ENCODE measurements at places on chromosomes 11 and 22. TPM values are rescaled to one million over a fixed set of nuclear protein-coding genes. Genes with fewer than 3 reads are reported as not detected.

Gene ZNRF3
- total RNA-seq: 8.9 TPM

Gene GSTT2B
- 1.3 TPM for total RNA-seq

Gene DGCR2
- total RNA-seq: 61.5 TPM

Gene ASCL2
- total RNA-seq: 5.6 TPM

DNA sequence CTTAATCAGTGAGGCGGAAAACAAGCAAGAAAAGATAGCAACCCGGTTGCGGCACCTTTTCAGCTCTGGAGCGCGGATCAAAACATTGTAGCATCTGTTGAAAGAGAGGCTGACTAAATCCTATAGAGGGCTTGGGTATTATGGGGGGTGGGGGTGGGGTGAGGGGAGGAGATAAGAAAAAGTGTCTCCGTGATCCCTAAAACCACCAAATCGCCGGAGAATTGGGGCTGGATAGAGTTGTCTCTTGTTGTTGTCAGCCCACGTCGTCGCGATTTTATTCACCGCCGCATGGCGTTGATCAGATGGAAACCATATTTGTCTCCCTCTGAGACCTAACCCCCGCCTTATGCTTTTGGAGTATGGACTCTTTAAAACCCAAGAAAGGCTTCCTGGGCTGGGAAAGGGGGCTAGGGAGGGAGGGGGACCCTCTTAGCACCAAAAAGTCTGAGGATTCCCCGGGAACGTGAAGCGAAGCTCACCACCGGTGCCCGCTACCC lies 13.0 kb downstream of the PAX6 start:
- no peak overlapping the region for H3K27ac ChIP-seq
- no peak overlapping the region for H3K4me3 ChIP-seq
- no peaks in the 10 kb centered on the region for H3K36me3 ChIP-seq
- H3K4me1 ChIP-seq: peaks cover 12% of the 10 kb centered on the region
- H3K27me3 ChIP-seq: peaks cover 98% of the 10 kb centered on the region
- DNase-seq: no peak

DNA sequence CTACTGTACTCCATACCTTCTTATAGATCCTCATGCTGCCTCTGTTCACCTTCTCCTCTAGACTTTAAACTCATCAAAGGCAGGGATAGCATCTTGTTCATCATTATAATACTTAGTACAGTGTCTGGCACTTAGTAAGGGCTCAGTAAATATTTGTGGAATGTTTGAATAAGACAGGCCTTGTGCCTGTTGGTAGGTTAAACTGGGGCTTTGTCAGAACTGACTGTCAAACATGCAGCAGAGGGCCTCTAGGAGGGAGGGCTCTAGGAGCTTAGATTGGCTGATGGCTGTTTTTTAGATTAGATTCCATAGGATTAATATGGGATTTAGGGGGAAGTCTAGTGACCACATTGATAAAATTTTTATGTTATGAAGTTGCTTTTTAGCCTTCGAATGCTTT lies 70.8 kb downstream of the RNF169 start:
- no peak for DNase-seq
- peak overlapping the region; percentile 11 for H3K27ac ChIP-seq
- no peaks in the 10 kb centered on the region for H3K4me1 ChIP-seq
- no peak overlapping the region for H3K4me3 ChIP-seq

GRCh38 chr11:26575946-26576345 lies 3.9 kb upstream of the MUC15 start:
- H3K36me3 ChIP-seq: no peaks in the 10 kb centered on the region
- H3K4me3 ChIP-seq: no peak overlapping the region
- peaks cover 6% of the 10 kb centered on the region for H3K4me1 ChIP-seq
- H3K27ac ChIP-seq: no peak overlapping the region
- no peaks in the 10 kb centered on the region for H3K27me3 ChIP-seq

GRCh38 chr22:44133901-44134571 lies 46.7 kb upstream of the PARVG start:
- H3K4me3 ChIP-seq: no peak overlapping the region
- DNase-seq: no peak
- no peak overlapping the region for H3K27ac ChIP-seq
- H3K36me3 ChIP-seq: no peaks in the 10 kb centered on the region
- H3K27me3 ChIP-seq: no peaks in the 10 kb centered on the region

DNA sequence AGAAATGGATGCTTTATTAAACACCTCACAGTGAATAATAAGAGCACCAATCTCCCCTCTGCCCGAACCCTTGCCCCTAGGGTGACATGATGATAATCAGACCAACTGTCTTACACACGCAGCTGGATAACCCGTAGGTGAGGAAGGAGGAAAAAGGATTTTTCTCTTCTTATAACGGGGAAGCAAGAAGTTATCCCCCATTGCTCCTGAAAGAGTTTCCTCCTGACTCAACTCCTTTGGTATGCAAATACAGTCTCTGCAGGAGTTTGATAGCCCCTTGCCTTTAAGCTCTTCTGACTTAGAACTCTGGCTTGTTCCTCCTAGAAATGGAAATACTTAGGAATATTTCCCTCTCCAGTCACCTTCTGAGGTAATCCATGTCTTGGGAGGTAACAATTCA lies 455.8 kb downstream of the TMEM135 start:
- no peak for DNase-seq
- no peaks in the 10 kb centered on the region for H3K4me1 ChIP-seq
- no peaks in the 10 kb centered on the region for H3K27me3 ChIP-seq
- H3K27ac ChIP-seq: no peak overlapping the region
- H3K36me3 ChIP-seq: no peaks in the 10 kb centered on the region
- no peak overlapping the region for H3K4me3 ChIP-seq

Gene JAML
- 3.5 TPM for total RNA-seq

GRCh38 chr11:74018331-74019005 lies 9.6 kb upstream of the UCP3 start:
- H3K4me1 ChIP-seq: peaks cover 24% of the 10 kb centered on the region
- H3K27me3 ChIP-seq: no peaks in the 10 kb centered on the region
- H3K4me3 ChIP-seq: no peak overlapping the region
- H3K27ac ChIP-seq: peak overlapping the region; percentile 69
- H3K36me3 ChIP-seq: no peaks in the 10 kb centered on the region

Gene DLG2
- total RNA-seq: 6.8 TPM

GRCh38 chr11:123145220-123145619 lies 49.8 kb downstream of the CLMP start:
- no peak overlapping the region for H3K4me3 ChIP-seq
- peaks cover 7% of the 10 kb centered on the region for H3K4me1 ChIP-seq
- peak overlapping the region; percentile 36 for H3K27ac ChIP-seq
- no peaks in the 10 kb centered on the region for H3K36me3 ChIP-seq

DNA sequence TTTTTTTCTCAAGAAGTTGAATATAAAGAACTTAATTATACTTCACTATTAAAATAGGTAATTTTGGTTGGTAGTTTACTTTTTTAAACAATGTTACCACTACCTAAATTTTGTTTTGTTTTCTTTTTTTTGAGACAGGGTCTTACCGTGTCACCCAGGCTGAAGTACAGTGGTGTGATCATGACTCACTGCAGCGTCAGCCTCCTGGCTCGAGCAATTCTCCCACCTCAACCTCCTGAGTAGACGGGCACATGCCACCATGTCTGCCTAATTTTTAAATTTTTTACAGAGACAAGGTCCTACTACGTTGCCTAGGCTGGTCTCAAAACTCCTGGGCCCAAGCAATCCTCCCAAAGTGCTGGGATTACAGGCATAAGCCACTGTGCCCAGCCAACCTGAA lies 17.6 kb downstream of the SPCS2 start:
- no peak overlapping the region for H3K27ac ChIP-seq
- peaks cover 5% of the 10 kb centered on the region for H3K4me1 ChIP-seq
- DNase-seq: no peak

- peaks cover 23% of the 10 kb centered on the region for H3K4me1 ChIP-seq
- H3K27ac ChIP-seq: no peak overlapping the region
- H3K27me3 ChIP-seq: no peaks in the 10 kb centered on the region
- H3K4me3 ChIP-seq: no peak overlapping the region
Measured at GRCh38 chr11:86595451-86595850, 77.0 kb downstream of the ME3 start.

DNA sequence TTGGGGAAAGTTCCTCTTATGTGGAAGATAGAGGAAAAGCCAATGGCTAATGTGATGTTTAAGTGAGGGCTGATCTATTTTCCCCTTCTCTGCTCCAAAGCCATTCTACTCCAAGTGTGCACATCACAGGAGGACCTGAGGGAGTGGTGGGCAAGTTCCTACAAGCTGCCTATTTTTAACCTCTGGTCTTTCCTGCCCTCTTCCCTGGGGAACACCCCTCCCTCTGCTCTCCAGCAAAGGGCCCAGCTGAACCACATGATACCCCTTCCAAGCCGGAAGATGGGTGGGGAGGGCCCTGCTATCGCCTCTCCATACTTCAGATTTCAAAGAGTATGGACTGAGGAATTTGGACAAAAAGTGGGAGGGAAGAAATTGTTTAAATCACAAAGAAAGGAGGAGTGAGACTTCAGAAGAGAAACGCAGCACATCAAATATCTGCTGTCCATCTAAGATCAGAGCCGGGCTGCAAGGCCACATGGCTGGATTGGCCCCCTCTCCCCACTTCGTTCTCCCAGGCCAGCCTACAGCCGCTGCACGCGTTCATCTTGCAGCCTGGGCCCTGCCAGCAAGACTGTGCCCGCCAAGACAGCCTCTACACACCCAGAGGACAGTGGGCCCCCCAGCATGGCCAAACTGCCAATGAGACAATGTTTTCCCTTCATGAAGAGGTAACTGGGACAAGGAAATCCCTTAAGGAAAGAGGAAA lies 77.5 kb downstream of the MICAL3 start:
- H3K36me3 ChIP-seq: no peaks in the 10 kb centered on the region
- no peak for DNase-seq
- H3K4me1 ChIP-seq: peaks cover 6% of the 10 kb centered on the region
- H3K4me3 ChIP-seq: no peak overlapping the region
- H3K27ac ChIP-seq: no peak overlapping the region
- no peaks in the 10 kb centered on the region for H3K27me3 ChIP-seq
